ENCODE measurements at places on chromosomes 16 and 17.

GRCh38 chr17:3440451-3440850, 6.8 kb upstream of the OR1E2 start:
- no peak for DNase-seq

DNA sequence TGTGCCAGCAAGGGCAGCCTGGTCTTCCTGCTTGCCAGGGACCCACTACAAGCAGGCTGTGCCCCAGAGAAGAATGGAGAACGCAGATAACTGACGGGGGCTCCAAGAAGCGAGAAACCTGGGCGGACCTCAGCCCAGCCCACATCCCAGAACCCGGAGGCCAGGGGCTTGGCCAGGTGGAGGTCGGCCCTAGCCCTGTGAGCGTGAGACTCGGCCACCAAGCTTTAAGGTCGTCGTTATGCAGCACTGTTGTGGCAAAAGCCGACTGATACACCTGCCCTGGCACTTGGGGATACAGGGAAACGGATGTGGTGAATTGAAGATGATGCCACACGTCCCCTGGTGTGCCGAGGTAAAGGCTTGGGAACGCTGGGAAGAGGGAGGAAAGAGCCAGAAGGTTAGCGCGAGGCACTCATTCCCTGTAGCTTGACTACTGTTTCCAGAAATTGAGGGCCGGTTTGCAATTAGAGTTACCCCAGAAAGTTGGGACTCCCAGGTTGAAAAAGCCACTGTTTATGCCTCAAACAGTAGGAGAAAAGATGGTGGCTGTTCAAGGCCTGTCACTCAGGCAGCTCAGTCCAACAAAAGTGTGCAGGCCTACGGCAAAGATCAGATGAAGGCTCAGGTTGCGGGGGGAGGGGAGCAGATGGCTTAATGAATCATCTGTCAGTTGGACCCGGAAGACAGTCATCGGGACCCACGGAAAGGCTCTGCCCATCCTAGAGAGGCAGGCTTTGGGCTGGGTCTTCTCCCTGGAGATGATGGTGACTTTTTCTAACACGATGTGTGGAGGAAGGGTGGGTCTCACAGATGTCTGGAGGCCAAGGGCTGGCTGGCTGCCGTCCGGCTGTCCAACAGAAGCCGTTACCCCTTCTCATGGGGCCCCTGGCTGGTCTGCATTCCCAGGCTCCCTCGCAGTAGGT, 45.6 kb upstream of the BAHCC1 start:
- no peak for DNase-seq

DNA sequence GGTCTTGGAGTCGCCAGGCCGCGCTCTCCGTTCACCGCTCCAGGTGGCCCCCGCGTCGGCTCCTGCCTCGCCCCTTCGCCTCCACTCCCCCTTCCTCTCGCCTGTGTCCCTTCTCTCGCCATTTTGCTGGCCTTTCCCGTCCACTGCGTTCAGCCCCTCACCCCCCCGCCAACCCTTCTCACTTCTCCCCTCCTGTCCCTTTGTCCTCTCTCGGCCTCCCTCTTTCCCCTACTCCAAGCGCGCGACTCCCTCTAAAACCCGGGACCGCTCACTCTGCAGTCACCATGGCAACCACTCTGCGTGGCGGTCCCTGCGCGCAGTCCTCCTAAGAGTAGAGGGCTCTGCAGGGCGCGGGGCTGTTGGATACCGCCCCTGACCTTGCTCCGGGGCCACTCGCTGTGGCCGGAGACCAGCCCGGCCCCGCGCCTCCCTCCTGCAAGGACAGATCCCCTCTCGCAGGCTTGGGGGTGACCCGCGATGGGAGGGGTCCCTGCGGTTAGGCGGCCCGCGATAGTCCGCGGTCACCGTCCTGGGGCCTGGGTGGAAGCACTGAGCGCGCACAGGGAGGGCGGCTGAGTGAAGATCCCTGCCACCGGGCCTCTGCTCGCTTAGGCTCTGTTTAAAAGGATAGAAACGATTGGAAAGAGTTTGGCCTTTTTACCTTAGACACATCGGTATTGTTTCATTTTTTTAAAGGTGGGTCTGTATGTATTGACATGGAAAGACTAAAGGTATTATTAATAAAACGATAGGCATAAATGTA, 454 bp downstream of the CCDC40 start:
- DNase-seq, result no peak

DNA sequence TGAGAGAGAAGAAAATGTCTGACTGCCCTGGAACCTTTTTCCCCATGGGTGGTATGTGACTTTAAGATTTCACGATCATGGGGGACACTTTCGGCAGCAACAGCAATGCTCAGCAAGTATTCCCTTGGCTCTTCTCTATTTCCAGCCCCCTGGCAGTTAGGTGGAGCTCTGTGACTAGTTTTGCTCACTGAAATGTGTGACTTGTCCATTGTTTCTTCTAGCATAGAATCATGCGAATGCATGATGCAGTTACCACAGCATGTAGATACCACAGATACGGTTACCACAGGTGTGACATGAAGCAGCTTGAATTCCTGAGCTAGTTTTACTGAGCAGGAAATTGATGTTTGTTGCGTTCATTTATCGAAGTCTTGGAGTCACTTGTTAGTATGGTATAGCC, 1034.5 kb upstream of the EEF2KMT start:
- DNase-seq, result no peak

DNA sequence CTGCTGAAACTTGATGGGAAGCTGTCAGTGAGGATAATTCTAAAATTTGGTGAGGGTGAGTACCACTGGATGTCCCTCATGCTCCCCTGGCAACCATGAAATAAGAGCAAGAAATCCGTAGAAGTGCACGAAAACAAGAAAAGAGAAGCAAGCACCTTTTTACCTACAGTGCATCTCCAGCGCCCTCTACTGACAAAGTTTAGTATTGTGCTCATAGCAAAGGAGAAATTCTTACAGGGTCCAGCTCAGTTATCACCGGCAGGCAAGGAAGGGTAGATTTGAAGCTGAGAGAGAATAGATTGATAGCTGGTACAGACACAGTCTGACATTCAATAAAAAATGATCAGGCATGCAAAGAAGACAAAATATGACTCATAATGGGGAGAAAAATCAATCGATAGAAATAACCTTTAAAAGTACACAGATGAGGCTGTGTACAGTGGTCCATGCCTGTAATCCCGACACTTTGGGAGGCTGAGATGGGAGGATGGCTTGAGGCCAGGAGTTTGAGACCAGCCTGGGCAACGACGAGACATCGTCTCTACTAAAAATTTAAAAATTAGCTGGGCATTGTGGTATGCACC, 28.3 kb upstream of the TEX2 start:
- DNase-seq, result no peak

GRCh38 chr17:18257268-18257981, 1.1 kb downstream of the FLII start:
- no peak for DNase-seq

- no peak for DNase-seq
Observed at GRCh38 chr16:31008149-31008548, 2.3 kb downstream of the STX1B start.

GRCh38 chr17:70825321-70826125, 656.2 kb downstream of the KCNJ2 start:
- no peak for DNase-seq
